Endothelial cell of umbilical vein (primary cell): ENCODE measurements at places on chromosomes 12 and 14. TPM values are rescaled to one million over a fixed set of nuclear protein-coding genes. Genes with fewer than 3 reads are reported as not detected.

Gene SDR9C7
- not detected in 2 replicates for total RNA-seq

Gene ANKRD33
- total RNA-seq, result 0.95 and 1.2 TPM in 2 replicates

Gene NAV3
- total RNA-seq, result 37.8 and 40.1 TPM in 2 replicates

Gene TUNAR
- total RNA-seq, result not detected in 2 replicates

Gene WNT1
- not detected in 2 replicates for total RNA-seq

Gene TPPP2
- total RNA-seq, result not detected in 2 replicates

Gene DNAJC22
- total RNA-seq, result 1.1 and 1.3 TPM in 2 replicates

Gene KRT79
- not detected in 2 replicates for total RNA-seq

Gene LLPH
- 34.0 and 35.6 TPM in 2 replicates for total RNA-seq

Gene SMIM41
- not detected in 2 replicates for total RNA-seq

Gene CCDC77
- total RNA-seq, result 12.9 and 13.5 TPM in 2 replicates

Gene KRT76
- total RNA-seq, result not detected in 2 replicates

Gene SLC7A8
- total RNA-seq, result 1.1 and 1.6 TPM in 2 replicates

Gene STAB2
- total RNA-seq, result not detected in 2 replicates

Gene NTN4
- 105 and 120 TPM in 2 replicates for total RNA-seq

Gene SDS
- not detected in 2 replicates for total RNA-seq

Gene PWP1
- total RNA-seq, result 68.6 and 70.8 TPM in 2 replicates

Gene KMT2D
- total RNA-seq, result 106 and 120 TPM in 2 replicates

Gene DTX3
- 25.9 and 34.5 TPM in 2 replicates for total RNA-seq

Gene ESR2
- 0.58 TPM in 1 of 2 replicates, not detected in the other for total RNA-seq

Gene FICD
- 6.0 and 6.1 TPM in 2 replicates for total RNA-seq

Gene BCL11B
- 0.07 TPM in 2 replicates for total RNA-seq

Gene ANKRD13A
- total RNA-seq, result 36.2 and 37.0 TPM in 2 replicates

Gene LRRC9
- not detected in 2 replicates for total RNA-seq

Gene CFAP54
- 21.5 and 26.9 TPM in 2 replicates for total RNA-seq

Gene CLEC4E
- not detected in 2 replicates for total RNA-seq

Gene VAMP1
- 6.6 and 7.0 TPM in 2 replicates for total RNA-seq

Gene IAPP
- not detected in 2 replicates for total RNA-seq

Gene MAP3K9
- total RNA-seq, result 0.05 and 0.11 TPM in 2 replicates

Gene CIDEB
- 4.6 and 5.2 TPM in 2 replicates for total RNA-seq

Gene CCDC196
- total RNA-seq, result not detected in 2 replicates

Gene SSTR1
- 1.2 and 1.4 TPM in 2 replicates for total RNA-seq

Gene B4GALNT1
- 0.25 and 0.35 TPM in 2 replicates for total RNA-seq

Gene BAZ2A
- total RNA-seq, result 91.4 and 97.7 TPM in 2 replicates

Gene NFYB
- 18.9 and 23.3 TPM in 2 replicates for total RNA-seq

Gene ESPL1
- 39.3 and 42.7 TPM in 2 replicates for total RNA-seq

Gene CLEC14A
- total RNA-seq, result 396 and 414 TPM in 2 replicates

Gene TAS2R46
- total RNA-seq, result 1.4 and 2.4 TPM in 2 replicates

Gene LRTM2
- total RNA-seq, result not detected in 2 replicates

Gene KRT77
- total RNA-seq, result not detected in 2 replicates

Gene PIANP
- total RNA-seq, result 0.14 and 0.55 TPM in 2 replicates

Gene TMCC3
- 30.4 and 45.7 TPM in 2 replicates for total RNA-seq

Gene SOAT2
- total RNA-seq, result not detected in 2 replicates

Gene SLC38A4
- total RNA-seq, result 0.66 TPM in 1 of 2 replicates, not detected in the other

Gene KLHL33
- total RNA-seq, result 0.07 TPM in 1 of 2 replicates, not detected in the other

Gene ACOT2
- 9.5 and 28.8 TPM in 2 replicates for total RNA-seq

Gene PRPF40B
- total RNA-seq, result 9.5 and 9.9 TPM in 2 replicates

Gene RNASE7
- not detected in 2 replicates for total RNA-seq
